ENCODE measurements at places on chromosomes 4 and X.

GRCh38 chr4:6281436-6282313 is 12.0 kb downstream of the WFS1 start:
- DNase-seq: no peak

GRCh38 chr4:100149190-100149589 is 41.1 kb downstream of the DDIT4L start:
- no peak for DNase-seq

DNA sequence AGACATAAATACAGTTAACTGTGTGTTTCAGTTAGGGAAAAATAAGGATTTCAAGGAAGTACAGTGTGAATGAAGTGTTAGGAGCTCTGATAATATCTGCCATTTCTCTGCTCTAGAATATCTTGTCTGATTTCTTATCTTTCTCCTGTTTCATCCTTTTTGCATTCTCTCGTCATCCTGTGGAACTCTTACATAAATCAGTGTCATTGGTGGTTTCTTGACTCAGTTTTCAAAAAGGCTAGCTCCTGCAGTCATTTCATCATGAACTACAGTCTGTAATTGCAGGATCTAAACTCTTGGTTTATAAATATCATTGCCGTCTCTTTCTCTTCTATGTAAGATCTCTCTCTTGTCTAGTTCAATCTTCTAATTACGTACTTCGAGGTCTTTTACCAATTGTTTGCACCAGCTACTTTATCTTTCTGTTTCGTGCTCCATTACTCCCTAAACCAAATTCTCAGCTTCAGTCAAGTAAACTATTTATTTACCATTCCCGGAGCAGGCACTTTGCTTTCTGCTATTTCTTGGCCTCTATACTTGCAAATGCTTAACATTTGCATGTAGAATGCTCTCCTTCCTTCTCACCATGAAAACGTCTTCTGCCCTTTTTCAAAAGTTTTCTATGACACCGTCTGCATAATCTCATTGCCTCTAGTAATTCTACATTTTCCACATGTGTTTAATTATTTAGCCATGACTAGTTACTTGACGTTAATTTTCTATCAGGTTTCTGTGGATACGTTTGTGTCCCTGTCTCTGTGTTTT is 294.0 kb downstream of the TENM3 start:
- DNase-seq: no peak

DNA sequence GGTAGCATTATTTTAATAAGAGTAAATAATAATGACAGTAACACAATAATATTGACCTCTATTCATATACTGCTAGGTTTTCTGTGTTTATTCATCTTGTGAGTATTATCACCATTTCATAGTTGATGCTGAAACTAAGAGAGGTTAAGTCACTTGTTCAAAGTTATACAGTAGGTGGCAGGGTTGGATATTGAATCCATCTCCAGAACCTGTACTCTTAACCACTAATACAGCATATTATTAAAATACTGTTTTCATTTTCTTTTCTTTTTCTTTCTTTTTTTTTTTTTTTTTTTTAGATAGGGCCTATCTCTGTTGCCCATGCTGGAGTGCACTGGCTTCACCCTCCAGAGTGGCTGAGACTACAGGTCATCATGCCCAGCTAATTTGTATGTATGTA is 7.1 kb upstream of the ELF2 start:
- no peak for DNase-seq

- no peak for DNase-seq
These were observed 191.9 kb upstream of the MAB21L2 start for GRCh38 chr4:150389896-150390530.

DNA sequence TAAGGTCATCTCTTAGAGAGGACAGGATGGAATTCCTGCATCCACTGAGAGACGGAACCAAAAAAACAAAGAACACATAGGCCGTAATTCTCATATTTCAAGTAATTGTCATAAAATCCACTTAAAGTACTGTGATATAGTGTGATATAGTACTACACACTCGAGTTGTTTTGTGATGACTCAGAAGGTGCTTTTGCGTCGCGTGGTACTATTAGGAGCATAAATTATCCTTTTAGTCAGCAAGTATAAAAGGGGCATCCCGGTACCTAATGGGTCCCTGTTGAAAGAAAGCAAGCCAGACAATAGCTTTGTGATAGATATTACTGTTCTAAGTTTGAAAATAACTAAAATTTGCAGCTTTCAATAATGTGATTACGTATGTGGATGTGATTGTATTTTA is 55.3 kb downstream of the GPR143 start:
- no peak for DNase-seq

GRCh38 chr4:114136069-114136468 is 156.6 kb upstream of the ARSJ start:
- no peak for DNase-seq

DNA sequence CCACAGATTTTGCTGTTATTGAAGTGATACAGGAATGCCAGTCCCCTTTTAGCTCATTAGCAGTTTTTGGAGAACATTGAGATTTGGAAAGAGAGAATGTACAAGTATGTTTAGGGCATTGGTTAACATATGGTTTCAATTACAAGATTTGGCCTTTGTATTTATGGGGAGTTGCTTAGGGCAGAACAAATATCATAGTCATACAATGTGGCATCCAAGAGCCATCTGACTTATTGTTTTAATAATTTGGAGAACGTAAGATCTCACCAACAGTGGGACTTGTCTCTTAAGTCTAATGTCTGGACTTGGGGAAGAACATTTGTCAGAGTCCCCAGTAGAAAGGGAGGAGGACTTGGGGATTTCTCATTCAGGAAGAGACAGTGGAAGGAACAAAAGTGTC is 166.1 kb downstream of the STK32B start:
- no peak for DNase-seq

All from stimulated activated CD4-positive, alpha-beta T cell treated with anti-CD3 and anti-CD28 coated beads, Interleukin-4, amount 100 ng/mL, for 1 hour (primary cell).